Psoas muscle (tissue), 8 donors: ENCODE measurements at places on chromosomes 4 and X.

- DNase-seq, result no peak
Measured at GRCh38 chr4:125736057-125736456, 421.3 kb downstream of the FAT4 start.

GRCh38 chr4:151408380-151408629, 671 bp upstream of the FHIP1A start:
- DNase-seq, result no peak

GRCh38 chr4:150582146-150582872, at the start of gene MAB21L2:
MAB21L2 (plus strand) TSS chr4:150582151; CDS start chr4:150583030, 879 bp downstream.
- no peak for DNase-seq

DNA sequence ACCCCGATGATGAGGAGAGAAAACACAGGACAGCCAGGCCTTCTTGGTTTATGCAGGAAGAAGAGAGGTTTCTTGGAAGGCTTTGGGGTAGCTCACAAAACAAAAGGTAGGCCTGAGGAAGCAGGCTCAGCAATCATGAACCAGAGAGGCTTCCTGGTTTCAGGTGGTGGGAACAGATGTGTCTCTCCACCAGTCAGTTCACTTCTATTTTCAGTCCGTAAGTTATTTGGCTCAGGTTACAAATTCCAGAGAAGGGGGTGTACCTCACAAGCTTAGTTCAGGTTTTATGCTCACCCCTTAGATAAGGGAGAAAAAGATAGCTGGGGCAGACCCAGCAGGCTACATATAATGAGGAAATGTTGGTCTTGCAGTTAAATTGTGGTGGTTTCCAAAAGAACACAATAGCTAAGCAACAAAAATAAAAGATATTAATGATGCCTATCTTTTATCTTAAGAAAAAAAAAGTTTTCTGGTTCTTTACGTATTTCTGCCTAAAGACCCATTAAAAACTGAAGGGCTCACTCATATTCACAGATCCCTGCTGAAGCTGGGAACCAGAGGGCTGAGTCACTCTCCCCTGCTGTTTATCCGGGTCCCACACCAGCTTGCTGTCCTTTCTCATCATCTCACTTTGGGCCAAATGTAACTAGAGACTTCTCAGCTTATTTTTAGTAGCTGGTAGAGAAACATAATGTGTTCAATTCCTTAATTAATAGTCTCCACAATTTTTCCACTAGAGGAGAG, 177.0 kb downstream of the CAMK2D start:
- no peak for DNase-seq
